ENCODE measurements at places on chromosomes 7 and 10.
A peak's percentile ranks its signal among the peaks of the same experiment; 100 is the strongest.

DNA sequence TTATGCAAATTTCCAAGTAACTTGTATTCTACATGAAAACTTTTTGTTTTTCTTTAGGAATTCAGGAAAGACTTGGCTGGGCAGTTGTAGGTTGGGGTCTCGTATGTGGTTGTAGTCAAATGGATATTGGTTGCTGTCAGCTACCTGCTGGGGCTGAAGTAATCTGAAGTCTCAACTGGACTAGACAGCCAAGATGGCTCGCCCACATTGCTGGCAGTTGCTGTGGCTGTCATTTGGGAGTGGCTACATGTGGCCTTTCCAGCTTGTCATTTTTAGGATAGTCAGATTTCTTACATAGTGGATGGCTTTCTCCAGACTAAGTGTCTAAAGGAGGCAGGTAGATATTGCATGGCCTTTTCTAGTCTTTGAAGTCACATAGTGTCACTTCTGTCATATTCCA is 32.6 kb downstream of the EXOC6 start:
- DNase-seq = no peak

DNA sequence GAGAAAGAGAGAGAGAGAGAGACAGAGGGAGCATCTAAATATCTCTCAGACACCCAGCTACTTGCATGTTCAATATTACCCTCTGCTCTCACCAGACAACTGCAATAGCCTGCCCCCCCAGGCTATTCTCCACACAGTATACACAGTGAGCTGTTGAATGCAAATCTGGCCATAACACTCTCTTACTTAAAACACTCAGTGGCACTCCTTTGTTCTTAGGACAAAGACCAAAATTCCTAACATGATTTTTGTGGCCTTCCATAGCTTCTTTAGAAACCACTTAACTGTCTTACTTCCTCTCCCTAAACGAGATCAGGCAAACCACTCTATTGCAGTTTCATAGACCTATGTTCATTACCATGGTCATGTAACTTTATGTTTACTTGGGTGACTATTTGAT is 903.6 kb upstream of the AUTS2 start:
- DNase-seq = no peak

- DNase-seq = no peak
Measured at GRCh38 chr10:131786756-131787605, 113.8 kb upstream of the PPP2R2D start.

DNA sequence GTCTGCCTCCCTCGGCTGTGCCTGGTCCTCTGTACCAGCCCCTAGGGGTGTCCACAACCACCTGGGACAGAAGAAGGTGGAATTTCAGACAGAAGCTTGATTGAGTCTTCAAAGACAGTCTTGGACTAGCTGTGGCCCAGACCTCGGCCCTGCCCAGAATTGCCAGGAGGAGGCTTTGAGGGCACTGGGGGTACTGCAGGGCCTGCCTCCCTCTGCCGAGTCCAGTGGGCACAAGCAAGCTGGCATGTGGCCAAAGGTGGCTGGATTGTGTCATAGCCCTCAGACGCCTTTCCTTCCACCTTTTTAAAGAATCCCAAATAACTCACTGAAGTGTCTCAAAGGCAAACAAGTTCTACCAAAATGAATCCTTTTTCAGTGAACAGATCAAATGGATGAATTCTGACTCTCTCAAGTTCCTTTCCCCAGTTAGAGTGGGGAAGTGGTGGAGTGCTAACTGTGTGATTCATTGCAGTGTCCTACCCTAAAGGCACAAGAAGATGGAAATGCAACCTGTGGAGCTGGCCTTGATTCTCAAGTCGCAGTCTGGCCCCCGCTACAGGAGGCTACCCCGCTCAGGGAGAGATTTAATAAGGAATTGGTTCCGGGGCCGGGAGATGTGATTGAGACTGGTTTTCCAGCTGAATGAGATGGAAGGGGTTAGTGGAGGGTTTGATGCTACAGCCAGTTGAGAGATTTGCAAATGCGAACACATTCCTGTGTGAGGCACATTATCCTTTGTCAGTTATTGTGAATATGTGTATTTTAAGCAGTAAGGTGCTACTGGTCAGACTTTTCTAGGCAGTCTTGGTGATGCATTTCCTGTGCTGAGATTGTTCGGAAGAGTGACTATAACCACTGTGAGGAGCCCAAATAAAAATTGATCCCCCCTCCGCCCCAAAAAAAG is 28.8 kb upstream of the SLC26A4 start:
- no peak for DNase-seq

GRCh38 chr10:125151553-125152449 is 8.6 kb downstream of the CTBP2 start:
- DNase-seq = peak; percentile 22

DNA sequence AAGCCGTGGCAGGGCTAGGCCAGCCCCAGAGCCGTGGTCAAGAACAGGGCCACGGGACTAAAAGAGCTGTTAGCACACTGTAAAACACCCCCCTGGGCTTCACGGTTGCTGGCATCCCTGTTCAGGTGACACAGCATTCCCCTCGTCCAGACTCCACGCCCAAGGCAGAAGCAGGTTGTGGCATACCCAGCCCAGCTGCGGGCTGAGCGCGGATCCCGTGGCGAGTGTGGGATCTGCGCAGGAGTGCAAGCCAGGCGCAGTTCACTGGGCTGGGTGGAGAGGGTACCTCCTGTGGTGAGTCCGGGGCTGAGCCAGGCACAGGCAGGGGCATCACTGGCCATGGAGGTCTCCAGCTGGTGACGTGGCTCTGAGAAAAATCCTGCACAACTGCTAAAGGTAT is 199.1 kb downstream of the FZD1 start:
- DNase-seq = no peak

DNA sequence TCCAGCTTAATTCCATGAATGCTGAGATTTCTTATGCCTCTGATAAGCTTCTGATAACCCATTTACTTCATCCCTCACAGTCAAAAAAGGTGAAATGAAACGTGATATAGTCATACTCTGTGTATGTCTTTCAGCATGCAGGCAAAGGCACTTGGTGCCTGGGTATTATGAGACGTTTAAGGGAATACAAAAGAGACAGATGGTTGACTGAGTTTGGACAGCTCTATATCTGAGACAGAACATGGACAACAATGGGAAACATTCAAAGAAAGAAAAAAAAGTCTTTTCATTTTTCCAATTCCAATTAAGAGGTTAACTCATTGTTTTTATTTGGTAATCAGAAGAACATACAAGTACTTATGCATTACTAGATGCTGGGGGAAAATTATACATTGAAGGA is 96.2 kb downstream of the PPP1R17 start:
- DNase-seq = no peak

- no peak for DNase-seq
Measured at GRCh38 chr10:71621231-71622153, 98.1 kb downstream of the C10orf105 start.

DNA sequence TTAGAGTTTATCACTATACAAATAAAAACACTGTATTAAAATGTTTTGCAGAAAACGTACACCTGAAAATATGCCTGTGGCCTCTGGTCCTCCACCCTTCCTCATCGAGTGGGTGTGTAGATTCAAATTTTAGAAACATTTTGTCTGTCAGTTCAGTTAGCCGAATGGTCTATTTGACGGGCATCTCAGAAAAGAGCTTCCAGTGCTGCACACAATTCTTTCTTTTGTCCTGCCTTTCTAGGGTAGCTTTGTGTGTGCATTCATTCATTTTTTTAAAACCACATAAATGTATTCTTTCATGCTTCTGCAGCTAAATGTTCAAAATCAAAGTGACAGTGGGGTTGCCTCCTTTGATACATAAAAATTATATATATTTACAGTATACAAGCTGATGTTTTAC is 46.8 kb downstream of the GNAI1 start:
- no peak for DNase-seq

DNA sequence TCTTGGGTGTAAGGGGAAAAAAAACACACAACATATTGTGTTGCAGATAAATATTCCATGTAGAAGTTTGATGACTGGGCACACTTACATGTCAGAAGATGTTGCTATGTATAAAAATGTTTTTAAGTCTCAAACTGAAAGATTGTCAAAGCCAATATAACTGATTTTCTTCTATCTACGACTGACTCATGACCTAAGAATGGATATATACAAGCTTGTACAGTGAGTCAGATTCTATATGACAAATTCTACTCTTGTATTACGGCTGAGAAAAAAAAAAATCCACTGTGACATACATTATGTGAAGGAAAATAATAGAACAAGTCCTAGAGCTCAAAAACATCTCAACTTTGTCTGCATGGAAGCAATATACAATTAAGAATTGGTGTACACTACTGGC is 343.0 kb upstream of the PCDH15 start:
- no peak for DNase-seq

DNA sequence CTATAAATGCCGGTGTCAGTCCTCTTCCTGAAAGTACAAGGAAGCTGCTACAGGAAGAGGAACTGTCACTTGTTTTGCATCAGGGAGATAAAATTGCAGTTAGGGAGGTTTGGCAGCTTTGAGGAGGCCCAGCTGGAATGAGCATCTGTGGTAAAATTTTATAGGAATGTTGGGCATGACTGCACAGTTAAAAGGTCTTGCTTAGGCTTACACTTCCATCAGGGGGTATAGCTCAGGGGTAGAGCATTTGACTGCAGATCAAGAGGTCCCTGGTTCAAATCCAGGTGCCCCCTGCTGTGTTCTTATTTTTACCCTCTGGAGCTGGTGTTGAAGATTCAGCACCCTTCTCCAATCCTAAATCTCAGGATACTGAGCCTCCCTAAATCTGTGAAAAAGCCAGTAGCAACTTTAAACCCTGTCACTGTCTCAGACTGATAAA is 65.9 kb downstream of the ZNF467 start:
- DNase-seq = no peak

GRCh38 chr7:81715984-81716588 is 53.8 kb downstream of the HGF start:
- DNase-seq = no peak

GRCh38 chr10:11237571-11237970 is 219.9 kb downstream of the CELF2 start:
- DNase-seq = no peak

DNA sequence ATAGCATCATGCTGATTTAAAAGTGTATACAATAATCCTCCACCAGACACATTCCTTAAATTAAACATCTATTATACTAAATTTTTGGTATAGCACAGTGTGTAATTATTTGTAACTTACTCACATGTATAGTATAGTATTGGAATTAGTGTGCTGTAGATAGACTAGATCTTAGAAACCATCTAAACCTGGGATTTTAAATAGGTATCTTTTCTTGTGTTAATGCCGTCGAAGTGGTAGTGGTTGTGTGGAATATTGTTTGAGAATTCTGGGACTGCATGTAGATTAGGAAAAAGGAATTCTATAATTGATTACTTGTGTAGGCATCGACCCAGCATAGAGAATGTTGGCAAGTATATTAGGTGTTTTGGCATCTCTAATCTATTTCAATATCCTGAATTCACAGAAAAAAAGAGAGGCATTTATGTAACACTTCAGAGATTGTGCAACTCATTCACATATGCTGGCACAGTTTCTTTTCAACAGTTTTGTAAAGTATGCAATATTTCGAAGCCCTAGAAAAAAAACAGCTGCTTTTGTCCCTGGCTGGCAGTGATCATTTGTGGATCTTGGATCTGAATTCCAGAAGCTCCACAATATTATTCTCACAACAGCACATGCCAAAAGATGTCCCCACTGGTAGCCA is 145.5 kb upstream of the AGR3 start:
- no peak for DNase-seq

- DNase-seq = no peak
Measured at GRCh38 chr10:122013311-122013780, 24.4 kb downstream of the TACC2 start.

GRCh38 chr7:33243319-33243881 is 114.0 kb downstream of the BBS9 start:
- DNase-seq = no peak

DNA sequence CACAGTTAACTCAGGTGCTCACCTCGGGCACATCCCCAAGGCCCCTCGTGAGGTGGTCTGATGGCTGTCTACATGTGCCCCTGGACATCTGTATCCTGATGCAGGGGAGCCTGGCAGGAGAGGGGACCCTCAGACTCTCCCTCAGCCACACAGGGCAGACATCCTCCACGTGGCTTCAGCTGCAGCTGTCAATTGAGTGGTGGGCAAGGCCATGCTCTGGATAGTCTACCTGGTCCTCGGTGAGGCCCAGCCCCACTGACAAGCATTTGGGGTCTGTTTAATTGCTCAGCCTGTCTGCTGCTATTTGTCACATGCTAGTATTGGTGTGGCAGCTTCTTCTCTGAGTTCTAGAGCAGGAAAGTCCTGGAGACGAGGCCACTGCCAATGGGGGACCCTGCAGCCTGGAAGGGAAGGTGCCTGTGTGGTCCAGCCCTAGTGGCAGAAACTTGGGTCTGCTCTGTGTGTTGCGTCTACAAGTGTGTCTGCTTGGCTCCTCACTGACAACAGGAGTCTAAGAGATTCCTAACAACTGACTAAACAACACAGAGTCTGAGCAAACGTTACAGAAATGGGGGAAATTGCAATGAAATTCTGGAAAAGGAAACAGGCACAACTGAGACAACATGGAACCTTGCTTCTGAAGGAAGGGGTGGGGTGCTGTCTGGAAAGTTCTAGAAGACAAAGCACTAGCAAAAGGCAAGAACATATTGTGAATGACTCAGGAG is 59.3 kb upstream of the IGFBP3 start:
- no peak for DNase-seq

Data from CD4-positive, alpha-beta T cell treated with Interleukin-4 for 1 hour (primary cell).